8988T (cell line): ENCODE measurements at places on chromosomes 3 and 15.

DNA sequence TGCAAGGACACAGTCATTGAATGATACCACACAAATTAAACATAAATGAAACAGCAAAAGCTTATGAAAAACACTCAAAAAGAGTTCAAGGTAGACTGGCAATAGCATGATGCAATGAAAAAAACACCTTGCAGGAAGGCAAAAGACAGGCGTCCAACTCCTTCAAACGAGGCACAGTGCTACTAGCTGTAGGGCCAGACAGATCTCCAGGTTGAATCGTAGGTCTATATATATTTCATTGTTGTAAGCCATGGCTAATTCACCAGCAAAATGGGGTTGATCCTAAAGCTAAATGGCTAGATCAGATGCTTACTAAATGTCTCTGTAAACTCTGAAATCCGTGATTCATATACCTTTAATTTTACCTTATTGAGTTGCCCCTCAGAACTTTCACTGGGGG lies 94.2 kb downstream of the THRB start:
- DNase-seq = no peak

DNA sequence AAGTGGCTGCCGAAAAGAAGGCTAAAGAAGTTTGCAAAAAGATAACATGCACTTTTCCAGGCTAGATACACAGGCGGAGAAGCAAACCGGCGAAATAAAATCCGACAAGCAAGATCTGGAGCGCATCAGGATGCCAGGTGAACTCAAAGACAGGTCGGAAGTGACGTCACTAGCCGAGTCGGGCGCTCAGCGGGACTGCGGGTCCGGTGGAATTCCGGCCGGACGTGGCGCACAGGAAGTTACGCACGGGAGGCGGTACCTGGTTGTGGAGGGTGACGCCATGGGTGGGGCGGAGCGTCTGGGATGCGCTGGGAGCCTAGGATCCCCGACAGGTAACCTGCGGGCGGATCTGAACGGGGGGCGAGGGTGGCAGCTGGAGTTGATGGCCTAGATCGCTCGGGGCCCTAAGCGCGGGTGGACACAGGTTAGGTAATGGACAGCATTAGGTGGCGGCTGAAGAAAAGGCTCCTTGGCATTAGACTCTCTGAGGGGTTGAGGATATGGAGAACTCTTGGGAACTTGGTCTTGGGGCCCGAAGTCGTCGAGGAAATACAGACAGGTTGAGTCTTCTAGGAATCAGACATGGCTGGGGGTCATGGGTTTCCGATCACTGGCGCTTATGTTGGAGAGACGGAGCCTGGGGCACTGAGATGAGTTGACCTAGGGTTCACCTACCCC lies 29.0 kb upstream of the EHHADH start:
- DNase-seq = peak; percentile 84

- no peak for DNase-seq
Observed at GRCh38 chr3:161607056-161607455, 110.4 kb downstream of the OTOL1 start.

GRCh38 chr3:22175947-22176346 lies 424.9 kb upstream of the ZNF385D start:
- no peak for DNase-seq

DNA sequence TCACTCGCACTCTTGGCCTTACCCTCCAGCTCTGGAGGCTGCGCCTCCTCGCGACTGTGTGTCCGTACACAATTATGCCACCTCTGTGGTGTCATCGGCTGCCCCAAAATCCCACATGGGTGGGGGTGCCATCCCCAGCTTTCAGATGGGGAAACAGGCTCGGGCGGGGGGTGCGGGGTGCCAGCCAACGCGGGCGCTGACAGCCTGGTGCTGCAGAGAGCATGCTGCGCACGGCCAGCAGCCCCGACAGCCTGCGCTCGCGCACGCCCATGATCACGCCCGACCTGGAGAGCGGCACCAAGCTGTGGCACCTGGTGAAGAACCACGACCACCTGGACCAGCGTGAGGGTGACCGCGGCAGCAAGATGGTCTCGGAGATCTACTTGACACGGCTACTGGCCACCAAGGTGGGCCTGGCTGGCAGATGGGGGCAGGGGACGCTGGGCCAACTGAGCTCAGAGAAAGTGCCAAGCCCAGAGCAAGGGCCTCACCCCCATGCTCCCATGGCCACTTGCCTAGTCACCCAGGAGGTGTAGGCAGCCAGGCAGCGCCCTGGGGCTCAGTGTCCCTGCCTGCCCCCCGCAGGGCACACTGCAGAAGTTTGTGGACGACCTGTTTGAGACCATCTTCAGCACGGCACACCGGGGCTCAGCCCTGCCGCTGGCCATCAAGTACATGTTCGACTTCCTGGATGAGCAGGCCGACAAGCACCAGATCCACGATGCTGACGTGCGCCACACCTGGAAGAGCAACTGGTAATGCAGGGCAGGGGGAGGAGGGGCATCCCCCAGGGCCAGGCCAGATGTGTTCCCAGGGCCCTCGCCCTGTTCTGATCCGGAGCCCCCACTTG lies 47.0 kb downstream of the PLXNA1 start:
- DNase-seq = no peak

DNA sequence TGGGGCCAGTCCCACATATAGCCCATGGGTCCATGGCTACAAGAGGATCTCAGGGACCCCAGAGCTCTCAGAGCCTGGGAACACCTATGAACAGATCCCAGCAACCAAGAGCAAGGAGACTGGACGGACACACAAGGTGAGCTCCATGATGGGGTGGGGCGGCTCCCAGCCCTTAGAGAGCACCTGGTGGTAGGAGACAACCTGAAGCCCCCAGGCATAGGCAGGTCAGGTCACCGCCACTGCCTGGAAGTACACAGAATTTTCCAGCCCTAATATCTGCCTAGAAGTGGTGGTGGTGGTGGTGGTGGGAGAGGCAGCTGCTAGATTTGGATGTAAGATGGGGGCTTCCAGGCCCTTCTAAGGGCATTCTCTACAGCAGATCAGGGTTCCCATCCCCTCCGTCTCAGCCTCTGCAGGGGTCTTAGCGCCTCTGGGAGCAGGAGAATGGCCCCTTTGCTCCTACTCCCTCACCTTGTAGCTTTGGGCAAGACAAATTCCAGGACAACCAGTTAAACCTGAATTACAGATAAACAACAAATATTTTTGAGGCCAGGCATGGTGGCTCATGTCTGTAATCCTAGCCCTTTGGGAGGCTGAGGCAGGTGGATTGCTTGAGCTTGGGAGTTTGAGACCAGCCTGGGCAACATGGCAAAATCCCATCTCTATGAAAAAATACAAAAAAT lies 9.2 kb downstream of the SH2D7 start:
- no peak for DNase-seq

DNA sequence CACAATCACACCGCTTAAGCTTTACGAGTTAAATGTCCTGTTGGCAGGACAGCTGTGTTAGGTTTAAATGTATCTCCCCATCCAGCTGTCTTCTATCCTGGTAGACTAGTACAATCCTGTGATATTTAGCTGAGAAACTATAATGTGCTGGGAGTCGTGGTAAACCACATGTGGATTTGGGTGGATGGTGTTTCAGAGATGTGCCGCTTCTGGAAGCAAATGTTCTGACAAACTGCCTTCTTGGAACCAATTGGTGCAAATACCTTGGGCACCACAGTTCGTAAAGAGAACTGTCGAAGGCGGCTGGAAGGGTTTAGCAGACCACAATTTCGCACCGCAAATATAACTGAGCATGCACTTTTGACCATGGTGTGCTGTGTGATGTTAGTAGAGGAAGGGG lies 15.0 kb downstream of the SCG5 start:
- DNase-seq = no peak

- DNase-seq = no peak
Observed at GRCh38 chr3:182438398-182438797, 354.9 kb upstream of the ATP11B start.

- DNase-seq = no peak
Observed at GRCh38 chr3:125318871-125319270, 56.3 kb downstream of the ZNF148 start.

DNA sequence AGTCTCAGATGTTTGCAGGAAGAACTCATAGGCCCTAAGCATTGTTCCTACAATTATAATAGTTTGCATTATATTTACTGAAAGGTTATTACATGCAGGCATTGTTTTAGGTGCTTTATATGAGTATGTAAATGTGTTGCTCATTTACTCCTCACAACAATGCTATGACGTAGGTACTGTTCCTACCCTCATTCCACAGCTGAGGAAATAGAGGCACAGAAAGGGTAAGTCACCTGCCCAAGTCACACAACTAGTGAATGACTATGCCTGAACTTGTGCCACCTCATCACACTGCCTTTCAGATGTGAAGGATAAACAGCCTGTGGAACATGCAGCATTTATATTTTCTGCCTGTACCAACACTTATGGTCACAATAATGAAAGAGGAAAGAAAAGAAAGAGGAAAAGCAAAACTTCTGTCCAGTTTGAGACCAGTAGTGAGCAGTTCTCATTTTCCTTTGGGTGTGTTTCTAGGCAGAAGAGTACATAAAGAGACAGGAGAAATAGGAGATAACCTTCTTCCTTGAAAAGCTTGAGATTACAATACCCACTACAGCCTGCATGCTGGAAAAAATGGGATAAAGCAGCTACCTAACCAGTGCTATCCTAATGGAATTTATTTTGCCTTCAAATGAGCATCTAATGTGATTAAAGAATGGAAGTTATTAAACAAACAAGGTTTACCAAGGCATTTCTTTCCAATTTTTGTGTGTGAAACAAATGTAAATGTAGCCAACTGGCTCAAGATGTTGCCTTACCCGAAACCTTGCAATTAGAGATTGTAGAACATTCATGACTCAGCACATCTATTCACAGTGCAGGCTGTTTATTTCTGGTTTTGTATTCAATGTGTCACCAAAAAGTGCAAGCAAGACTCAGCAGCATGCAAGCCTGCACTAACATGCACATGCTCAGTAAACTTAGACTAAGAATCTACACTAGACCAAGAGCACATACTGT lies 20.5 kb upstream of the ENTPD3 start:
- DNase-seq = no peak

DNA sequence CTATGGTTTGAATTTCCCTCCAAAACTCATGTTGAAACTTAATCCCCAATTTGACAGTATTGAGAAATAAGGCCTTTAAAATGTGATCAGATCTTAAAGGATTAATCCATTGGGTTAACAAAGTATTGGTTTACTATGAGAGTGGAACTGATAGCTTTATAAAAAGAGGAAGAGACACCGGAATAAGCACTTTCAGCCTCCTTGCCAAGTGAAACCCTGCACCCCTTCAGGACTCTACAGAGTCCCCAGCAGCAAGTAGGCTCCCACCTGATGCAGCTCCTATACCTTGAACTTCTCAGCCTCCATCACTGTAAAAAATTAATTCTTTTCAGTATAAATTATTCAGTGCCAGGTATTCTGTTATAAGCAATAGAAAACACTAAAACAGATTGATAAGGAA lies 348.3 kb downstream of the CGGBP1 start:
- DNase-seq = no peak

- DNase-seq = no peak
Observed at GRCh38 chr3:186099178-186099577, 9.7 kb downstream of the ETV5 start.

- DNase-seq = no peak
Observed at GRCh38 chr3:60752809-60753208, 498.4 kb downstream of the FHIT start.

DNA sequence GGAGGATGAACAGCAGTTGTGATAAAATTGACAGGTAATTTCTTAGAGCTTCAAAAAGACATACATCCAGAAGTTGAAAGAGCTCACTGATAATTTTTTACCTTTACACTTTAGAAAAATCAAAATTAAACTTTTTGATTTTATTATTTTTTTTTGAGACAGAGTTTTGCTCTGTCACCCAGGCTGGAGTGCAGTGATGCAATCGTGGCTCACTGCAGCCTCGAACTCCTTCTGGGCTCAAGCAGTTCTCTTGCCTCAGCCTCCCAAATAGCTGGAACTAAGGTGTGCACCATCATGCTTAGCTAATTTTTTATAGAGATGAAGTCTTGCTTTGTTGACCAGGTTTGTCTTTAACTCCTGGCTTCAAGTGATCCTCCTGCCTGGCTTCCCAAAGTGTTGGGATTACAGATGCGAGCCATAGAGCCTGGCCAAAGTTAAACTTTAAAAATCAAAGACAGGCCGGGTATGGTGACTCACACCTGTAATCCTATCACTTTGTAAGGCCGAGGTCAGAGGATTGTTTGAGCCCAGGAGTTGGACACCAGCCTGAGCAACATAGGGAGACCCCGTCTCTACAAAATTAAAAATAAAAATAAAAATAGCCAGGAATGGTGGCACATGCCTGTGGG lies 21.7 kb downstream of the PLA2G4F start:
- DNase-seq = no peak

DNA sequence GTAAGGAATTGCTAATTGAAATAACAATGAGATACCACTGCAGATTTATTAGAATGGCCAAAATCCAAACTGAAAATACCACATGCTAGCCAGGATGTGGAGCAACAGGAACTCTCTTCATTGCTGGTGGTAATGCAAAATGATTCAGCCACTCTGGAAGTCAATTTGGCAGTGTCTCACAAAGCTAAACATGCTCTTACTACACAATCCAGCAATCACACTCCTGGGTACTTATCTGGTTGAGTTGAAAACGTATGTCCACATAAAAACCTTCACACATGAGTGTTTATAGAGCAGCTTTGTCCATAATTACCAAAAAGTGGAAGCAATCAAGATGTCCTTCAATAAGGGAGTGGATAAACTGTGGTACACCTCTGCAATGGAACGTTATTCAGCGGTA lies 113.3 kb downstream of the SMAD6 start:
- no peak for DNase-seq

DNA sequence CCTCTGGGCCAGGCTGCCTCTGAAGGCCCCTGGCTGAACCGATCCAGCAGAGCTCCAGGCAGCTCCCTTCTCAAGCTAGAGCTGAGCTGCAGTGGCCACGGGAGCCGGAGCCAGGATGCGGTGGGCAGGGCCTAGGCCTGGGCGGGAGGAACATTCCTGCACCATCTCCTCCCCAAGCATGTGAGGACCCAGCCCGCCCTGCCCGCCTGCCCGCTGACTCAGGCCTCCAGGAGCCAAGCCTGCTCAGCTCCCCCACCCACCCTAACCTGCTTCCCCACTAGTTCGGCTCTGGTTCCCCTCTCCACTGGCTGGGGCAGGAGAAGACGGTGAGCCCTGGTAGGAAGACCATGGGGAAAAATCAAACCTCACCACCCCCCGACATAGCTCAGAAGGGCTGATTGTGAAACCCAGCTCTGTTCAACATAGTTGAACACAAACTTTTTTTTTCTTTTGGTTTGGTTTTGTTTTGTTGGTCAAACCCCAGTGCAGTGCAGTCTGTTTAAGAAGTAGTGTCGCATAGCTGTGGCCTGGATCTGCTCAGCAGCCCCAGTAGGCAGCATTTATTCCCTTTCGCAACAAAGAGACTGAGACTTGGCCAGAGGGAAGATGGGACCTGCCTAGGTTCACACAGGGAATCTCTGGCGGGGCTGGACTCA lies 13.5 kb downstream of the SNX33 start:
- peak; percentile 87 for DNase-seq

GRCh38 chr3:124059580-124059979 lies 67.7 kb upstream of the ROPN1 start:
- DNase-seq = no peak

DNA sequence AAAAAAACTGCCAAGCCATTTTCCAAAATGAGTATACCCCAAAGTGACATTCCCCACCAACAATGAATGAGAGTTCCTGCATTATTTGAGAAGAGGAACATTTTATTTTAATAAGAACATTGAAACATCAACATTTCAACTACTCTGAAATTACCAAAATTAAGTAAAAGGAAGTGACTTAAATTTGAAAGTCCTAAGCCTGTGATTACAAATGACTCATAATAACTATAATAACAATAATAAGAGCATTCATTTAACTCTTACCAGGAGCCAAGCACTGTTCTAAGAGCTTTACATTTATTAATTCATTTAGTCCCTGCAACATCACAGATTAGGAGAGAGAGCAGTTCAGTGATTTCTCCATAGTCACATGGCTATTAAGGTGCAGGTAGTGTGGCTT lies 32.4 kb downstream of the LRRC28 start:
- DNase-seq = no peak
